ENCODE measurements at places on chromosomes 2 and 18.

DNA sequence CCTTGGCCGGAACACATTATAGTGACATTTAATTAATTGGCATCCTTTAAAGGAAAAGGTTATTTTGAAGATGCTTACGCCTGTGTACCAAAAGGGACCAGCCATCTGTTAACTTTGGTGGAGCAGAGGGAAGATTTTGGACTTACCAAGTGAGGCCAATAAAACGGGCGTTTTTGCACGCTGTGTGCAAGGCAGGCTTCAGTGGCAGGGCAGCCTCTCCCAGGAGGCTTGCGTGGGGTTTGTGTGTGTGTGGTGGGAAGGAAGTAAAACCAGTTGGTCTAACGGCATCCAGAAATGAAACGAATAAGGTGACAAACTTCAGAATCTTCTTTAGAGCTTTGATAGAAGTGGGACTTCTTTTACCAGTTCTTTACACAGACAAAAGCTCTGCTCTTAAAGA is 191.7 kb downstream of the PRKCE start:
- no peak for DNase-seq

- DNase-seq = no peak
Measured at GRCh38 chr2:113117541-113118262, 9.7 kb upstream of the IL1RN start.

DNA sequence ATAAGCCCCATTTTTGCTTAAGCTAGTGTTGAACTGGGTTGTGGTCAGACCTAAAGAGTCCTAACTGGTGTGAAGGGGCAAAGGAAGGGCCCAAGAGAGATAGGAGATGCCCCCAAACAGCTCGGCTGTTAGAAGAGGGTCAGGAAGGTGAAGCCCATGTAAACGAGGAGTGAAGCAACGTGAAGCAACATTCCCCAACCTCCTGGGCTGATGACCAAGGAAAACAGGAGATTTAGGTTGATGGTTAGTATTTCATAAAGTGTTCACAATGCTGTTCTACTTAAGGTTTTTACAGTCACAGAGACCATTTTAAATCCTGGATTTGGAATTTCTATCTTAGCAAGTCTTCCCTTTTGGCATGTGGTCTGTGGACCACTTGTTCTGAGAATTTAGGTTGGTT is 144.0 kb upstream of the SERPINE2 start:
- DNase-seq = no peak

DNA sequence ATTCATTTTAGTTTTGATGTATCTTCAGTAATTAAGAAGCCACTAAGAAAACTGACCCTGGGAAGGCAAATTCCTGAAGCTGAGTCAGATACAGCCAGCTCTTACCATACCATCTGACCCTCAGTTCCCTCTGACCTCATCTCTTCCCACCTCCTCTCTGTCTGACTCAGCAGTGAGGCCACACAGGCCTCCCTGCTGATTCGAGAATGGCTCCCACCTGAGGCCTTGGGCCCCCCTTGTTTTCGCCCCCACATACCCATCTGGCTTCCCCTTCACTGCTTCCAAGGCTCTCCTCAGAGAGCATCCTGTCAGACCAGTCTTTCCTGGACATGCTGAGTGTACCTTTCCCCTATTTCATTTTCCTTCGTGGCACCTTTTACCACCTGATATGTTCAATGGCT is 71.0 kb upstream of the CYP1B1 start:
- no peak for DNase-seq

DNA sequence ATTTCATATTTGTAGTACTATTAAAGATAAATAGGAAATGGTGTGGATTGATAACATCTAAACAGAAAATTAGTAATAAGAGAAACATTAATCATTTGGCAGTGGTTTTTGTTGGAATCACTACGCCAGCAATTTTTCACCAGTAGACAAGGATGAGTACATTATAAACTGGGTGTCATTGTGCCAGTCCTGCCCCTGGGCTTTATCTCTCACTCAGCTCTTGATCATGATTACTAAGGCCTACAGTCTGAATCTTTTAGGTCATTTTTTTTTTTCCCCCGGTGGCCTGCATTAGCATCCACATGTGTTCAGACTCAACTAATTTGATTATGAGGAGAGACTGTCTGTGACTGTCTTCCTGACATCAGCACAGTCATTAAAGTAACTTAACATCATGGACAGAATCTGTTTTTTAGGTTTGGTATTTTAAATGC is 16.2 kb downstream of the GULP1 start:
- DNase-seq = no peak

DNA sequence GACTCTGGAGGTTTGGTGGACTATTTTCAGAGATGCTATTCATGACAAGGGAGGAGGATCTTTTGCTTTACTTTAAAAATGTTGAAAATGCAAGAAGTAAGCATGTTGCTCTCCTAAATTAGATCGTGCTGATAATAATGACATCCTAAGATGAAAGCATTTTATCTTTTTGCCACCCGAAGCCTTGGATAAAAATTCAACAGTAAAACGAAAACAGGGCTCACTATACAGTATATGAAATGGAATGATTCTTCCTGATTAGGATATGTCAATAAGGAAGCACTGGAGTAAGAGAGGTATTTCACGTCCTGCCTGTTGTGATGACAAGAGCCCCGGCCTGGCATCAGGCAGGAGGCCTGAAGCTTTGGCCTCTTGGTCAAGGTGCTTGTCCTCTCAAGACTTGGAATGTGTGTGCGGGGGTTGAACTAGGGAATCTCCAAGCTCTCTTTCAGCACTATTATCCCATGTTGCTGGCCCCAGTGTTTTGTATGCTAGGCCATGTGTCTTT is 306.0 kb downstream of the MTX2 start:
- DNase-seq = no peak

DNA sequence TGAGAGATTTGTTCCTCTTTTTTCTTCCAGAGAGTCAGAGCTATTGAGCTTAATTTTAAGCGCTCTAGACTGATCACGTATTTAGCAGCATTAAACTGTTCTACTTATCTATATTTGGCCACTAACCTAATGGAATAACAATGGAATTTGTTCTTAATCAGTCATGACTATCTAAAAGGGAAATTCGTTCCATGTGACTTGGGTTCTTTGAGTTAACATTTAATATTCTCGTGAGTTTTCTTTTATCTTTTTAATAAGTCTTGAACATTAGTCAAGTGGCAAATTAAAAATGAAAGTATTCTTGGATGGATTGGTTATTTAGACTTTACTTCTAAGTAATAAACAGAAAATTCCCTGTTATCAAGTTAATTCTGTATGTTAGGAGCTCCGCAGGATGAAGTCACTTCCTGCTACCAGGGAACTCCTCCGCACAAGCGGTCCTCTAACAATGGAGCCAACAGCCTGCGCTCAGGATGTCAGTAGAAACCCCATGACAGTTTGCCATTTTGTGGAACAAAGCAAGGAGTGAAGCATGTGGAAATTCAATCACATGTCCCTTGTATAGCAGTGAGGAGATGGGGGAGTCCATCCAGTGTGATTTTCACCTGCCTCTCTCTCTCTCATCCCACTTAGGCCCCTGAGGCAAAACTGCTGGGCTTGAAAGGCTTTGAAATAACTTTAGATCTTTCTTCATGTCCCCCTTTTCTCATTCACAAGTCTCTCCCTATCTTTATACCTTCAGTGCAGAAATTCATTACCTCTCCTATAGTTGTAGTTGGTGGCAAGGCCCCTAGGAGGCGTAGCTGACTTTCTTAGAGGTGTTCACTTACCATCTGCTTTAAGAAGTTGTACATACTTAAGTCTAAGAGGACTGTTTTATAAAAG is 138.1 kb downstream of the WDR7 start:
- DNase-seq = peak; percentile 41

DNA sequence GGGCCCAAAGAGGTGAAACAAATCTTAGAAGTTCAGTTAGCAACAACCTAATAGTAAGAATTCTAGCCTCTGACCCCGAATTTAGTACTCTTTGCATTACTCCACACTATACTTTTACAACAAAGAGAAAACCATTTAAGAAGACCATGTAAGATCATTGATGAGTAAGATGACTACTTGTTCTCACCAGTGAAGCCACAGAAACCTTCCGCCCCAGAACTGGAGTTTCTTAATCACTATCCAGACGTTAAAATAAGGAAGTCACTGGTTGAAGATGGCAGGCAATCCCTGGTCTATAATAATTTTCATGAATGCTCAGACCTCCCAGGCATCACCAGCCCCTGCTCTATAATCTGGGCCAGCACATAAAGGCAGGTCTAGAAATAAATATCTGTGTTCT is 95.0 kb downstream of the TMEM163 start:
- DNase-seq = no peak

- no peak for DNase-seq
Measured at GRCh38 chr2:121591199-121591598, 58.1 kb downstream of the CLASP1 start.

- DNase-seq = no peak
Measured at GRCh38 chr2:233546101-233546500, 20.5 kb downstream of the USP40 start.

DNA sequence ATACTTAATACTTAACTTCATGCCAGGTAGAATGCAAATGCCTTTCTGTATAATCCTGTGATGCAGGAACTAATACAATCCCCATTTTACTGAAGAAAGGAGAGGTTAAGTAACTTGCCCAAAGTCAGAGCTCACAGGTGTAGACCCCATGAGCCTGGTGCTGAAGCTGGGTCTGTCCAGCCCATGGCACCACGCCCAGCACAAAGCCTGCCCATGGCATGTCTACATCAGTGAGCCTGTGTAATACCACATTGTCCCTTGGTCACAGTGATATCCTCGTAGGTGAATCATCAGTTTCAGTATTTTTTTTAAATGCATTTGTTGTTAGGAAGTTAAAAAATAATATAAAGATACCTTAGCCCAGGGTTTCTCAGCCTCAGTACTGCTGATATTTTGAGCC is 69.9 kb upstream of the MCFD2 start:
- no peak for DNase-seq

- no peak for DNase-seq
Measured at GRCh38 chr2:61419570-61419969, 51.3 kb downstream of the USP34 start.

DNA sequence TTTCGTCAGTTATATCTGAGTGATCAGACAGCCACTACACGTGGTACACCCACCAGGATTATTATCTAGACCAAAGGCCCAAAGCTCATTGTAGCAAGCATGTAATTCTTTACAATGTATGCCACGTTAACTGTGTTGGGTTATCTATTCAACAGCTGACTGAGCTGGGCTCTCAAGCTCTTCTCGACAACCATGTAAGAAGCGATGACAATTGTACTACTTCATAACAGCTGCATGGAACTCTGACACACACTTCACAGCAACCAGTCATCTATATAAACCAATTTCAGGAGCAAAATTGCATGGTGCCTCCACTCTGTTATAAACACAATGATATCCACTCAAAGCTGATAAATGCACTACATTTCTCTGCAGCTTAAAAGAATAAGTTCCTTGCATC is 701.8 kb downstream of the NR4A2 start:
- DNase-seq = no peak

DNA sequence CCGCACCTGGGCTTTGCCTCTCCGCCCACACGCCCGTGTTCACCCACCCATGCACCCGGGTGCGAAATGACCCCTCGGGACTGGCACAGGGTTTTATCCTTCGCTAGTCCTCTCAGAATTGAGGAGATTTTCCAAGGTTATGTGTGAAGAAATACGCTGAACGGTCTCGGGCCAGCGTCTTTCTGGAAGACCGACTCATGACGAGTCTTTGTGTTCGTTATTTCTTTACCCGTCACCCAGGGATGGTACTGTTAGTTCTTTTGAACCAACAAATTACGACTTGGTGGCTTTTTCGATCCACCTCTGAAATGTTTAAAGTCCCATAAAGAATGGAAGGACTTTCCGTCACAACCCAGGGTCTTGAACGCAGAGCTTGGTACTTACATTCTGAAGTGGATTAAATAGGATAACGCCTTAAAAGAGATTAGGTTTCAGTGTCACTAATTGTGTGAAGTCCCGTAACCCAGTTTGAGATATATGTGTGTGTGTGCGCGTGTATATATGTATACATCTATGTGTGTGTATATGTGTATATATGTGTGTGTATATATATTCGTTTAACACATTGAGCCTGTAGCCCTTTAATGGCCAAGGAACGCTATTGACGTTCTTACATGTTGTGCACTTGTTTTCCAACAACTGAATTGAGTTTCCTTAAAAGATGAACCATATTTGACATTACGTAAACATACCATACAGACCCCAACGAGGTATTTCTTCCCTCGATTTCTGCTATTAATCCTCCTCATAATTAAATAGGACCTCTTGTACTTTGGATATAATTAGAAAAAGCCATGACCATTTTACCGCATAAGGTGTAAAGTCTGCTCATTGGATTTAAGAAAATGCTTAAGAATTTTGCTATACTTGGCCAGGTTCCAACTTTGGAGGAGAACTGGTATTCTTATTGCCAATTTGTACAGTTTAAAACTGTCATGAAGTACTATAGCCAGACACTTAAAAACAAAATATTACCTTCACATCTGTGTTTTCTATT is 889 bp downstream of the ZC3H15 start:
- no peak for DNase-seq

GRCh38 chr2:7604456-7604855 is 687.2 kb downstream of the RNF144A start:
- DNase-seq = no peak
